ENCODE measurements at places on chromosomes 12 and 14.

GRCh38 chr12:9750276-9751203 lies 10.2 kb downstream of the CD69 start:
- peaks cover 3% of the 10 kb centered on the region for H3K27me3 ChIP-seq
- H3K4me3 ChIP-seq, result no peak overlapping the region
- DNase-seq, result peak; percentile 56
- no peaks in the 10 kb centered on the region for H3K4me1 ChIP-seq
- H3K27ac ChIP-seq, result no peak overlapping the region

GRCh38 chr12:65232476-65233077 lies 45.9 kb upstream of the MSRB3 start:
- DNase-seq, result peak; percentile 38
- H3K27ac ChIP-seq, result no peak overlapping the region
- H3K4me1 ChIP-seq, result no peaks in the 10 kb centered on the region
- no peaks in the 10 kb centered on the region for H3K36me3 ChIP-seq
- H3K27me3 ChIP-seq, result no peaks in the 10 kb centered on the region

DNA sequence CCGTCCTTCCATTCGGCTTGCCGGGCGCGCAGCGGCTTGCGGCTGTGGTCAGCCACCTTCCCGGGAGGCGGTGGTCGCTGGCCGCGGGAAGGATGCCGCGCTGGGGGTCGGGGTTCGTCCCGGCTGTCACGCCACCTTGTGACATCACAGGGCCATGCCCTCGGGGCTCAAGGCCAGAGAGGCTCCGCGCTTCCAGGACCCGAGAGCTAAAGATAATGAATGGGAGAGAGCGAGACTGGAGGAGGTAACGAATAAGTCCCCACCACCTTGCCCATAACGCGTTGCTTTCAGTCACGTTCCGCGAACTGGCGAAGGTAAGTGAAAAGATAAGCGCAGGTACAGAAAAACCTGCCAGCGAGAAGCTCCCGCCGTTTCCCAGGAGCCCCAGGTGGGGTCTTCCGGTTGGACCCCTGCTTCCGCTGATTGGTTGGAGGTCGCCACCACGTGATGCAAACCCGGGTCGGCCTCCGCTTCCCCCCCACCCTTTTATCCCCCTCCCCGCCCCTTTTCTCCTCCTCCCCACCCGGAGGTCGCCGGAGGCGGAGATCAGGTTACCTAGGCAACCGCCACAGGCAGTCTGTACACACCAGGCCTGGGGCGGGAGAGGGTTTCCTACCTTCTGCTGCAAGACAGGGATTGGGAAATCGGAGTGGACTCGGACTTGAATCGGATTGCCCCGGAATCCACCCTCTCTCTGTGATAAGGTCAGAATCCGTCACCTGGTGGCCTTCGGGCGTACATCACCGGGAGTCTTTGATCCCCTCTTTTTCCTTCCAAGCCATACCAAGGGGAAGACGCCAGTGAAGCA lies at the start of gene LRRC9:
TSS of gene LRRC9 (plus strand) at position 575 of the 808 bp plus-strand sequence.
- DNase-seq, result no peak
- no peaks in the 10 kb centered on the region for H3K36me3 ChIP-seq
- H3K27me3 ChIP-seq, result peaks cover 21% of the 10 kb centered on the region
- H3K27ac ChIP-seq, result no peak within 1 kb of the TSS

DNA sequence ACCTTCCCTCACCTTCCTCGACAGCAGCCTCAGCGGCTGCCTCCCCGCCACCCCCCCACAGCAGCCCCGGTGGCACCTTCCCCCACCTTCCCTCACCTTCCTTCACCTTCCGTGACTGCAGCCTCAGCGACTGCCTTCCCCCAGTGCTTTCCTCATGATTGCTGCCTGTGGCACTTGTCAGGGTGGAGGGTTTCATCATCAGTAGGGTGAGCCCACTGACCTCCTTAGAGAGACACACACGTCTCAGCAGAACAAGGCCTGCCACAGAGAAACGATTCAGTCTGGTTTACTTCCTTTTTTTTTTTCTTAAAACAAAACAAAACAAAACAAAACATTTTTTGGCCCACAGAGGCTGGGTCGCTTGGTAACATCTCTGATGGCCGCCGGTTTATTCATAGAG lies 75.0 kb downstream of the EP400 start:
- H3K27ac ChIP-seq, result no peak overlapping the region
- H3K4me3 ChIP-seq, result no peak overlapping the region
- DNase-seq, result no peak

DNA sequence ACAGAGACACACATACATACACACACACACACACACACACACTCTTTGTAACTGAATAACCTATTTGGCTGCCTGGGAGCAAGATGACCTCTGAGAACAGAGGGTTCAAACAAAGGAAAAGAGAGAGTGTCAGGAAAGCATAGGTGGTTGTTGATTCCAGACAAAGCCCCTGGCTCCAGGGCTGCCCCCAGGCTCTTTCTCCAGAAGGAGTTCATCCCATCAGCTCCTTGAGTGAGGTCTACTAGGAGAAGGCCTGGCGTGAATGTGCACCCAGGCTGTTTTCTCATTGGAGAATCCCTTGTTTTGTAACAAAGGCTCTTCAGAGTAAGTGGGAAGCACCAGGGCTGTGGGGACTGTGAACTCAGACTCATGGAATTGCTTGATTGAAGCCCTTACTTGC lies 151.9 kb downstream of the EMP1 start:
- DNase-seq, result no peak
- no peaks in the 10 kb centered on the region for H3K36me3 ChIP-seq
- H3K4me1 ChIP-seq, result 0 out of 2 replicates have a peak, but pooled peaks cover 3% of the 10 kb centered on the region
- H3K27me3 ChIP-seq, result no peaks in the 10 kb centered on the region
- no peak overlapping the region for H3K4me3 ChIP-seq

DNA sequence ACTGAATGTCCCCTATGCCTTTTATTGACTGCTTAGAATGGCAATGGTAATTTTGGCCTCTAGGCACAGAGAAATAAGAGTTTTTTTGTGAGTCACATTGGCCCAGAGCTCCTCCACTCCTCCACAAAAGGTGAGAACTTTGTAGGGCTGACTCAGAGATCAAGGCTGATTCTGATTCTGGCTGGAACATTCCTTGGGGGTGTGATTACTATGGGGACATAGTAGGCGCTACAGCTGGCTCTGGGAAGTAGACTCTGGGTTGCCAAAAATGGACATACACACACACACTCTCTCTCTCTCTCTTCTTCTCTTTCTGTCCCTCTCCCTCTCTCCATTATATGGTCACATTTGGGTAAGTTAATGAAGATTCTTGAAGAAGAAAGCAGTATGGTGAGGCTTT lies 174.6 kb upstream of the DDHD1 start:
- H3K27me3 ChIP-seq, result no peaks in the 10 kb centered on the region
- H3K4me1 ChIP-seq, result peaks cover 10% of the 10 kb centered on the region
- H3K36me3 ChIP-seq, result no peaks in the 10 kb centered on the region
- H3K27ac ChIP-seq, result no peak overlapping the region

DNA sequence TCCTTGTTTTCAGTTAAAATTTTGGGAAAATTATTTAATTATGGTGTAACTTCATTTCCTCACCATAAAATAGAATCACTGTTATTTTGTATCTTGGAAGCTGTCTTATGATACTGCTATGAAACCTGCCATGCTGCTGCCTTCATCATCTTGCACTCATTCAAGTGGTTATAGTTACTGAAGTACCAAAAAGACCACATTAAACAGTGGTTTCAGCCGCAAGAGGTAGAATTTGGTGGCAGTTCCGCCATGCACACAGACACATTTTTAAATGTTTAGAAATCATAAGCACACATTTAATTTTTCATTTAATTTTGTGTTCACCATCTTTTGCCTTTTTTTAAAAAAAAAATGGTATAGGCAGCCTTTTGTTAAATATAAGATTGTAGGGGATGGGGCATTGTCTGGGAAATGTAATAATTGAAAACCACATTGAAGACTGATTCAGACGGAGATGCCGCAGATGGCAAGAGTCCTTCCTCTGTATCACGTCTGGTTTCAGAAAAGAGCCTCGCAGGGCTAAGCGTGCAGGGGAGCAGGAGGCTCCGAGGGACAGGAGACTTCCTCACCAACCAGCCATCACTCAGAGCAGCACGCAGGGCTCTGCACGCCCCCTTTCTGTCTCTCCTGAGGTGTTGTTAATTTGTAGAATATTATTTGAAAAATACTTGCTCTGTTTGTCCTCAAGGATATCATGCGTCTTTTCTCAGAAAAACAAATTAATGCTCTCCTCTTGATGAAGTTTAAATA lies 115.2 kb upstream of the PELI2 start:
- peaks cover 8% of the 10 kb centered on the region for H3K4me1 ChIP-seq
- DNase-seq, result no peak
- no peak overlapping the region for H3K27ac ChIP-seq
- no peaks in the 10 kb centered on the region for H3K27me3 ChIP-seq
- H3K36me3 ChIP-seq, result no peaks in the 10 kb centered on the region

DNA sequence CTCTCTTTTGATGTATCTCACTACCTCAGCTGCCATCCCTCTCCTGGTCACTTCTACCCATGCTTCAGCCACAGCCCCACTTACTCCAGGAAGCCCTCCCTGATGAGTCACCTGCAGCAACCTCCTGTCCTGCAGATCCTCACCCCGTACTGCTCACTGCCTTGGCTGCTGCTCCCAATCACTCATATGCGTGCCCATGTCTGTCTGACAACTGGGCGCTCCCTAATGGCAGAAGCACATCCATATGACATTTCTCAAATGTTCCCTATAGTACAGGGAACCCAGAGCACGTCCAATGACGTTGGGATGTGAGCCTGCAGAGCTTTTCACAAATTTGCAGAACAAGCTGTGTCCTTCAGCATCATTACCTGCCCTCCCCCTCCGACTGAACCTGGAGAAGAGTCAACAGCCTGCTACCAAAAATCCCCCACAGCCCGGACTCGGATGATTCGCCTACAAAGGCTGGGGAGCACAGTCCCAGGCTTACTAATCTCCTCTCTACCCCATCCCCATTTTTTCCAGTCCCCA lies 90.0 kb downstream of the SINHCAF start:
- no peak for DNase-seq
- H3K27me3 ChIP-seq, result peaks cover 58% of the 10 kb centered on the region
- no peak overlapping the region for H3K27ac ChIP-seq
- H3K36me3 ChIP-seq, result no peaks in the 10 kb centered on the region
- H3K4me3 ChIP-seq, result no peak overlapping the region

- no peak overlapping the region for H3K4me3 ChIP-seq
- H3K27ac ChIP-seq, result no peak overlapping the region
- no peak for DNase-seq
- no peaks in the 10 kb centered on the region for H3K36me3 ChIP-seq
Observed at GRCh38 chr14:99660006-99660566, 15.2 kb downstream of the HHIPL1 start.

GRCh38 chr12:111173836-111174235 lies 195.1 kb downstream of the PHETA1 start:
- H3K4me1 ChIP-seq, result no peaks in the 10 kb centered on the region
- H3K27me3 ChIP-seq, result peaks cover 2% of the 10 kb centered on the region
- H3K36me3 ChIP-seq, result no peaks in the 10 kb centered on the region
- DNase-seq, result no peak
- no peak overlapping the region for H3K27ac ChIP-seq
- no peak overlapping the region for H3K4me3 ChIP-seq

All from IMR-90 (cell line).